ENCODE measurements at places on chromosomes 5 and 9.

GRCh38 chr5:11128021-11128420, 367.0 kb upstream of the DAP start:
- DNase-seq: no peak

DNA sequence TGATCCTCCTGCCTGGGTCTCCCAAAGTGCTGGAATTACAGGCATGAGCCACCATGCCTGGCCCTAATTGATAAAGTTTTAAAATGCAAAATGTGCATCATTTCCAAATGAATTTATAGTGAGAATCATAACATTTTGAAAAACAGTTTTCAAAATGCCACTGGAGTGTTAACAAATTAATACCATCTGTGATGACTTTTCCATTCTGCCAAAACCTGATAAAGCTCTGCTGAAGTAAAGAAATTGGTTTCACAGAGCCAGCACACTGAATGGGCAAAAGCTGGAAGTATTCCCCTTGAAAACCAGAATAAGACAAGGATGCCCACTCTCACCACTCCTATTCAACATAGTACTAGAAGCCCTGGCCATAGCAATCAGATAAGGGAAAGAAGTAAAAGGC, 89.6 kb downstream of the MUSK start:
- no peak for DNase-seq

GRCh38 chr5:157365732-157366131, 94.3 kb upstream of the NIPAL4 start:
- DNase-seq: no peak

DNA sequence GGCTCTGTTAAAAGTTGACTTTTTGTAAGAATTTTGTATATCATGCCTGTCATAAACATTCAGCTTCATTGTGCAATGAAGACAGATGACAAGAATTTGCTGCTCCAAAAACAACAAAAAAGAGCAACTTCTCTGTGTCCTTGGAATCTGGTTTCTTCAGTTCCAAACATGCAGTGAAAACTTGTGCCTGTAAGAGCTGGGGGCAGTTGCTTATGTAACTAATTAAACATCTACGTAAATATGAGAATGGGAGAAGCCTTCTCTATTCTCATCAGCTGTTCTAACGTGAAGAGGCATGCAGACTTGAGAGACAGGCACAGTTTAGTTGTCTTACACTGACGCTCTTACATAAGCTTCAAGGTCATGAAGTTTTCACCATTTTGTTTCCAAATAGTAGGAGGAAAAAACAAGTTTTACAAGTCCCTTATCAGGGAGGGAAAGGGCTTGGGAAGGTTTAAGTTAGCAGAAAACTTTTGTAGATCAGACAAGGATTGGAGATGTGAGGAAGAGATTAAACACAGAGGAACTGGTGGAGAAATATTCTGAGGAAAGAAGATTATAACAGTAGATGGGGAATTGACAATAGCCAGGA, 170.4 kb downstream of the RFK start:
- DNase-seq: no peak

DNA sequence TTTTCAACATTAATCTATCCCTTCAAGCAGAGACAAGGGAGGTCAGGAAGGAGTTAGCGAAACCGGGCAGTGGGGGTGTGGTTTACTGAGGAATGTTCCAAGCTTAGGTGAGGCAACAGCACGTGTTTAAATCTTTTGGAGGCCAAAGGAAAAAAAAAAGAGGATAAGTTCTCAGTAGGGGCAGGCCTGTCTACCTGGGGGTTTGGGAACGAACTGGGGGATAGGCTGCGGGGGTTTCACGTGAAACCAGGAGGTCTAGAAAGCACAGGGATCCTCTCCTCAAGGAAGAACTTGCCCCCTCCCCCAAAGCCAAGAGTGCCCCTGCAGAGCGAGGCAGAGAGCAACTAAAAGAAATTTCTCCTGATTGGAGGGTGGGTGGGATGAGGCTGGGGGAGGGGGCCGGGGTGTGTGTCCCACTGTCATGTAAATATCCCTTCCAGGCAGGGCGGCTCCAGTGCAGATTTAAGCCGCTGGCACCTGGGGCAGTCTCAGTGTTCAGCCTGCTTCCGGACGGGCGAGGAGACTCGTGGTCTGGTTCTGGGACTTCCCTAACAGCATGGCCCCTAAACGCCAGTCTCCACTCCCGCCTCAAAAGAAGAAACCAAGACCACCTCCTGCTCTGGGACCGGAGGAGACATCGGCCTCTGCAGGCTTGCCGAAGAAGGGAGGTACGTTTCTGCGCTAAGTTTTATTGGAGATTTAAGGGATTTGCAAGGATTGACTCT, 5.5 kb upstream of the SET start:
- DNase-seq: no peak

GRCh38 chr5:13553896-13554295, 390.6 kb downstream of the DNAH5 start:
- no peak for DNase-seq

DNA sequence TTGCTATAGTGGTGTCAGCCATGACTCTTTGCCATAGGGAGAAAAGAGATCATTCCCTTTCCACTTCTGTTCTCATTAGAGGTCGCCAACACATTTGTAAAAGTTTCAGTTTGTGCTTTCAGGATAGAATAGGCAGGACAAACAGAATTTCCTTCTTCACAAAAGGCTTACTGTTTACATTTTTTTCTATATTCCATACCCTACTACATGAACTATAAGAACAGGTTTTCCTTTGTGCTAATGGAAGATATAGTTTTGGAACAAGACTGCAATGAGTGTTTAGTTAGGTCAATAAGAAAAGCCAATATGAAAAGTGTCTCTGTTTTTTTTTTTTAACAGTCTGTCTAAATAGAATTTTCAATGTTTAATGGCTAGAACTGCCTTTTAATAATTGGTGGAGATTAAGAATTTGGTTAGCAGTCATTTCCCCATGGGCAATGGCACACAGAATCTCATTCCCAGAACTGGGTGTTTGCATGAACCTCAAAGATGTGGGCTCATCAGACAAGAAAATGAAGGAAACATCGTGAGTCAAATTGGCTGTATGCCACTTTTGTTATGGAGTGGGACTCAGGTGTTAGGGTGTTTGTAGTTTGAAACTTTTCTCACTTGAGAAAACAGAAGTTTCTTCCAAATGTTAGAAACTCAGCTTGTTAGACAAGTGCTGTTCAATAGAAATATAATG, 75.2 kb upstream of the PRLR start:
- DNase-seq: no peak

- DNase-seq: no peak
Observed at GRCh38 chr5:9239626-9240025, 306.2 kb downstream of the SEMA5A start.

Data from GM12891 (cell line).